ENCODE measurements at places on chromosomes 2 and 18.

DNA sequence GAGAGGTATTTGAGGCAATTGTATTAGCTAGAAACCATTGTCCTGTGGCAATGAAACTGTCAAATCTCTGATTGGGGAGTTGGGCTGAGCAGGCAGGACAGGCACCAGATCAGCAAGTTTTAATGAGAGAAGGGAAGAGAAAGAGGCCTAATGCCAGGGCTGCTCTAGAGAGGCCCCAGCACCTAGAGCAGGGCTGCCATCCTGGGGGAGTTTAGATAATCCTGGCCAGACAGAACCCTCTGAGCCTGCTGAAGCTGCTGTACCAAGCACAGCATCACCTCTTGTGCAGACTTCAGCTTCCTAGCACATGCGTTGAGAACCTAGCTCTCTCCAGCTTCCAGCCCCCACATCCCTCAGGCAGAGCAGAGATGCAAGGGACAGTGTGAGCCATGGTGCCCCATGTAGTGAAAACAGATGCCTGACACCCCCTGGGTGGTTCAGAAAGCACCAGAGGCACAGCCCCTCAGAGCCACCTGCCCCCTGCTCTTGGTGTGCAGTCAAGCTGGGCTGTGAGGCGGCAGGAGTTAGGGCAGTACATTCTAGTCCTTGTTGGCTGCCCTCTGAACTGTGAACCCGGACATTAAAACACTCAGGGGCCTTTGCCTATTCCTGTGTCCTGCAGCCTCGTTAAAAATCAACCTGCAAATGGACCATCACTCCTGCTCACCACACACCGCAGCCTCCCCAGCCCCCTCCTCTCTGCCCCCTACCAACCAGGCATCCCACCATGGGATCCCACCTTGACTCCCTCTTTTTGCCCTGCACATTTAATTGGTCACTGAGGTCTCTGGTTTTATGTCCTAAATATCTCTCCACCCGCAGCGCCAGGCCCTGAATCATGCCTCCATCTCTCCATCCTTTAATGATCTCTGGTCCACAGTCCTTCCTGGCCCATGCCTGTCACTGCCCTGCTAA lies 52.7 kb downstream of the ADD2 start:
- H3K4me3 ChIP-seq: no peak overlapping the region
- no peaks in the 10 kb centered on the region for H3K36me3 ChIP-seq
- no peak for DNase-seq
- H3K27ac ChIP-seq: no peak overlapping the region
- no peaks in the 10 kb centered on the region for H3K27me3 ChIP-seq

GRCh38 chr2:154710685-154711084 lies 12.2 kb downstream of the KCNJ3 start:
- H3K4me3 ChIP-seq: no peak overlapping the region
- H3K27me3 ChIP-seq: no peaks in the 10 kb centered on the region
- H3K27ac ChIP-seq: no peak overlapping the region

- H3K36me3 ChIP-seq: no peaks in the 10 kb centered on the region
- no peak for DNase-seq
- peaks cover 12% of the 10 kb centered on the region for H3K4me1 ChIP-seq
- peaks cover 6% of the 10 kb centered on the region for H3K27me3 ChIP-seq
Measured at GRCh38 chr18:58516514-58517285, 112.2 kb downstream of the ALPK2 start.

DNA sequence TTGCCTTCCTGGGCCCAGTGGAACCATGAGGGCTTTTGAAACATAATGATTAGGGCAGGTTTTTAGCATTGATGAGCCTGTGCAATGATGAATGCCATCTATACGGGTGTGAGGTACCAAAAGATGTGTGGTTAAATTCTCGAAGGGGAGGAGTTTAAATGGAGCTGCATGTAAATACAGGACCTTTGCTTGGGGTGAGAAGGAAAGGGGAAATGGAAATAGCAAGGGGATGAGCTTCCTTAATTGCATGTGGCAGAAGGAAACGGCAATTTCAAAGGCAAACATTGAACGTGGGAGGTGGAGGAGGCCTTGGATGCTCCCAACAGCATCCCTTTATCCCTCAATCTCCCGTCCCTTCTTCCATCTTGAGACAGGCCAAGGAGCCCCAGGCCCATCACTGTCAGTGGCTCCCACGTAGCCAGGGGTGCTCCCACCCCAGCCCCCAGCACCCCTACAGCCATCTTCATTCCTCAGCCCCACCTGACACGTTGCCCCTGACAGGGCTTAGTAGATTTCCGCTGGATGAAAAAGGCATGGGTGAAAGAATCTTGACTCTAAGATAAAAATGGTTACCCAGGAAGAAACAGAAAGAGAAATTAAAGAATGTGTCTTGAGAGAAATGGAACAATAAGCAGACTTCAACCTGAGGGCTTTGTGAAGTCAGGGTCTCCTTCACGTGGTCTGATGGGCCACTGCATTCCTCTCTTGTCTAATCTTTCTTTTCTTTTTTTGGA lies 32.5 kb downstream of the INPP5D start:
- H3K4me1 ChIP-seq: peaks cover 53% of the 10 kb centered on the region
- no peaks in the 10 kb centered on the region for H3K27me3 ChIP-seq
- H3K4me3 ChIP-seq: no peak overlapping the region
- DNase-seq: no peak

- H3K36me3 ChIP-seq: peaks cover 39% of the 10 kb centered on the region
- no peak for DNase-seq
- H3K27me3 ChIP-seq: no peaks in the 10 kb centered on the region
- H3K4me1 ChIP-seq: peaks cover 4% of the 10 kb centered on the region
Measured at GRCh38 chr2:38997781-38998180, 108.1 kb downstream of the ARHGEF33 start.

DNA sequence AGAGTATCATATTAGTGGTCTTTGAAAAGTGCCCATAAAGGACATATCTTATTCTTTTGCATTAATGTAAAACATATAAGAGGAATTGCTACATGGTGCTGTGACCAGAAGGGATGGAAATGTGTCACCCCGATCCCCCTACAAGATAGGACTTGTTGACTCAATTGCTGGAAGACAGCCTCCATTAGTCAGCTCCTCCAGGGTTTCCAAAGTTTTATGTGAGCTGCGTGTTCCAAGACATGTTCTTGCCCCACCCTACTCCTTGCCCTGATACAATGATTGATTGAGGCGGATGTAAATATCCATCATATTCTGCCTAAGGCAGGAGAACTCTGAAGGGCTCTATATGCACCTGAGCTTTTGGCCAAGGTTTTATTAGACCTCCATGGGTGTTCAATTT lies 541.0 kb upstream of the ZEB2 start:
- DNase-seq: no peak
- H3K4me3 ChIP-seq: no peak overlapping the region
- no peaks in the 10 kb centered on the region for H3K4me1 ChIP-seq
- no peak overlapping the region for H3K27ac ChIP-seq
- H3K27me3 ChIP-seq: no peaks in the 10 kb centered on the region

- no peak overlapping the region for H3K27ac ChIP-seq
- no peaks in the 10 kb centered on the region for H3K36me3 ChIP-seq
- H3K4me1 ChIP-seq: no peaks in the 10 kb centered on the region
- DNase-seq: no peak
- H3K27me3 ChIP-seq: no peaks in the 10 kb centered on the region
- H3K4me3 ChIP-seq: no peak overlapping the region
Measured at GRCh38 chr2:205527801-205528200, 154.5 kb upstream of the NRP2 start.

DNA sequence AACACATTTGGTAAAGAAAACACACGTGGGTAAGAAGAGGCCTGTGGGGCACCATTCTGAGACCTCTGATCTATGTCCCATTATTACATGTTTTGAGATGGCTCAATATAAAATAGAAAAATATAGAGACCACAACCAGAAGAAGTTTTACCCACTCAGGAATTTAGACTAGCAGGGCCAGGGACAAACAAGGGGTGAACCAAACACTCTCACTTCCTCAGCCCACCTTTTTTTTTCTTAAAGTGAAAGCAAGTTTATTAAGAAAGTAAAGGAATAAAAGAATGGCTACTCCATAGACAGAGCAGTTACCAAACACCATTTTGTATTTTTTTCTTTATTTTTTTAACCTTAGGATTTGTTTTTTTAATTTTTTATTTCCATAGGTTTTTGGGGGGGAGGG lies 119.0 kb upstream of the REV1 start:
- H3K27me3 ChIP-seq: no peaks in the 10 kb centered on the region
- no peak for DNase-seq
- no peak overlapping the region for H3K27ac ChIP-seq
- H3K4me3 ChIP-seq: no peak overlapping the region
- H3K36me3 ChIP-seq: no peaks in the 10 kb centered on the region
- peaks cover 2% of the 10 kb centered on the region for H3K4me1 ChIP-seq

- peaks cover 44% of the 10 kb centered on the region for H3K4me1 ChIP-seq
- no peaks in the 10 kb centered on the region for H3K27me3 ChIP-seq
- H3K4me3 ChIP-seq: peak overlapping the region; percentile 97
- H3K36me3 ChIP-seq: peaks cover 31% of the 10 kb centered on the region
- peak; percentile 18 for DNase-seq
- H3K27ac ChIP-seq: peak overlapping the region; percentile 95
Measured at GRCh38 chr2:180980943-180981911, 822 bp downstream of the UBE2E3 start.

GRCh38 chr18:8413751-8414150 lies 195.5 kb upstream of the RAB12 start:
- no peaks in the 10 kb centered on the region for H3K36me3 ChIP-seq
- H3K27me3 ChIP-seq: peaks cover 2% of the 10 kb centered on the region
- no peak overlapping the region for H3K4me3 ChIP-seq
- no peaks in the 10 kb centered on the region for H3K4me1 ChIP-seq
- DNase-seq: no peak

GRCh38 chr2:217289177-217289906 lies 429.5 kb upstream of the TNP1 start:
- H3K36me3 ChIP-seq: no peaks in the 10 kb centered on the region
- H3K27me3 ChIP-seq: no peaks in the 10 kb centered on the region
- no peak overlapping the region for H3K27ac ChIP-seq
- no peak overlapping the region for H3K4me3 ChIP-seq
- no peaks in the 10 kb centered on the region for H3K4me1 ChIP-seq

- no peaks in the 10 kb centered on the region for H3K27me3 ChIP-seq
- no peak overlapping the region for H3K4me3 ChIP-seq
- no peak overlapping the region for H3K27ac ChIP-seq
- no peak for DNase-seq
Measured at GRCh38 chr2:237091779-237092436, 6.2 kb downstream of the COPS8 start.

GRCh38 chr2:159985656-159986055 lies 76.8 kb downstream of the PLA2R1 start:
- H3K4me1 ChIP-seq: no peaks in the 10 kb centered on the region
- H3K36me3 ChIP-seq: no peaks in the 10 kb centered on the region
- H3K4me3 ChIP-seq: no peak overlapping the region
- DNase-seq: no peak
- H3K27me3 ChIP-seq: peaks cover 20% of the 10 kb centered on the region

DNA sequence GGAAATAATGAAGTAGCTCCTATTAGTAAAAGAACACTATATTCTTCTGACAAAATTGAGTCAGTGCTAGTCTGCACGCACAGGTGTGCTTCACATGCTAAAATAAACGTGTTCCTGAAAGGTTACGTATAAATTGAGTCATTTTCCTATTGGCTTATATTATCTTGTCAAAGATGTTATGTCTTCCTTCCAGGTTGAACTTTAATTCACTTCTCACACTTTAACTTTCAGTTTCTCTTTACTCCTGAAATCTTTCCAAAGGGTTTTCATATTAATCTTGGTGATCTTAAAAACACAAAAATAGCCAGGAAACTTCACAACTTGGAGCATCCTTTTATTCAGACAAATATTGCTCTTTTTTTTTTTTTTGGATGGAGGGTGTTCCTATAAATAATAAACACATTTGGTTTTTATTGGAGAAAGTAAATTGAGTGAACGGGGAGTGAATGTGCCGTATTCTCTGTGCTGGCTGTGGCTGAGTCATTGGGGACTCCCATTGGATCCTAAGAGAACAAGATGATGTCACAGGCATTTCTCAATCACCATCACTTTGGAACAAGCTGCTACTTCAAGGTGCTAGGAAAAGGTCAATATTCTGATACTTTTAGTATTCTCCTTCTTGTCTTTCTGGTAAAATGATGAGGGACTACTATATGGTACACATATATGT lies 150.2 kb upstream of the SPATS2L start:
- no peaks in the 10 kb centered on the region for H3K4me1 ChIP-seq
- H3K27me3 ChIP-seq: no peaks in the 10 kb centered on the region
- H3K27ac ChIP-seq: no peak overlapping the region
- H3K4me3 ChIP-seq: no peak overlapping the region
- DNase-seq: no peak
- H3K36me3 ChIP-seq: no peaks in the 10 kb centered on the region

- peaks cover 7% of the 10 kb centered on the region for H3K27me3 ChIP-seq
- H3K36me3 ChIP-seq: no peaks in the 10 kb centered on the region
- no peak for DNase-seq
- no peaks in the 10 kb centered on the region for H3K4me1 ChIP-seq
- no peak overlapping the region for H3K27ac ChIP-seq
Measured at GRCh38 chr2:84306361-84306760, 152.7 kb downstream of the SUCLG1 start.

- H3K36me3 ChIP-seq: peaks cover 25% of the 10 kb centered on the region
- H3K27me3 ChIP-seq: no peaks in the 10 kb centered on the region
- peaks cover 4% of the 10 kb centered on the region for H3K4me1 ChIP-seq
- no peak overlapping the region for H3K4me3 ChIP-seq
- no peak overlapping the region for H3K27ac ChIP-seq
- DNase-seq: no peak
Measured at GRCh38 chr18:35469725-35470124, 28.0 kb downstream of the INO80C start.

DNA sequence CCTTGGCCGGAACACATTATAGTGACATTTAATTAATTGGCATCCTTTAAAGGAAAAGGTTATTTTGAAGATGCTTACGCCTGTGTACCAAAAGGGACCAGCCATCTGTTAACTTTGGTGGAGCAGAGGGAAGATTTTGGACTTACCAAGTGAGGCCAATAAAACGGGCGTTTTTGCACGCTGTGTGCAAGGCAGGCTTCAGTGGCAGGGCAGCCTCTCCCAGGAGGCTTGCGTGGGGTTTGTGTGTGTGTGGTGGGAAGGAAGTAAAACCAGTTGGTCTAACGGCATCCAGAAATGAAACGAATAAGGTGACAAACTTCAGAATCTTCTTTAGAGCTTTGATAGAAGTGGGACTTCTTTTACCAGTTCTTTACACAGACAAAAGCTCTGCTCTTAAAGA lies 191.7 kb downstream of the PRKCE start:
- H3K4me3 ChIP-seq: no peak overlapping the region
- DNase-seq: peak; percentile 10
- no peak overlapping the region for H3K27ac ChIP-seq
